ENCODE measurements at places on chromosomes 16 and 17. TPM values are rescaled to one million over a fixed set of nuclear protein-coding genes. Genes with fewer than 3 reads are reported as not detected.
A peak's percentile ranks its signal among the peaks of the same experiment; 100 is the strongest.

- H3K4me3 ChIP-seq, result no peak overlapping the region
- H3K4me1 ChIP-seq, result no peaks in the 10 kb centered on the region
- H3K27me3 ChIP-seq, result no peaks in the 10 kb centered on the region
- no peaks in the 10 kb centered on the region for H3K36me3 ChIP-seq
- no peak for DNase-seq
- H3K27ac ChIP-seq, result no peak overlapping the region
Observed at GRCh38 chr17:51147650-51148049, 5.7 kb upstream of the NME1 start.

DNA sequence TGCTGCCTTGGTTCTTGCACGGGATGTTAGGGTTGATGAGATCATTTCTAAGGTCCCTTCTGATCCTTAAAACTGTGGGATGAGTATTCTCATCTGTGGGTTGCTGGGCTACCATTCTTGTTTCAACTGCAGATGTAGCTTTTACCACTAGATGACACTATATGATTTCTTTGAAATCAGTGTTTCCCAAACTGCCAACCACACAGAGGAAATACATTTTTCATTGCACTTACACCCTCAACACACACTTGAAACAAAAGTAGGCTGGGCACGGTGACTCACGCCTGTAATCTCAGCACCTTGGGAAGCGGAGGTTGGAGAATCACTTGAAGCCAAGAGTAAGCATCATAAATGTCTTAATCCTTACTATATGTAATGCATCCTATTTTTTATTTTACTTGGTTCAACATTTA is 15.3 kb downstream of the LCMT1 start:
- DNase-seq, result no peak
- no peaks in the 10 kb centered on the region for H3K27me3 ChIP-seq
- H3K36me3 ChIP-seq, result no peaks in the 10 kb centered on the region
- H3K4me1 ChIP-seq, result no peaks in the 10 kb centered on the region

DNA sequence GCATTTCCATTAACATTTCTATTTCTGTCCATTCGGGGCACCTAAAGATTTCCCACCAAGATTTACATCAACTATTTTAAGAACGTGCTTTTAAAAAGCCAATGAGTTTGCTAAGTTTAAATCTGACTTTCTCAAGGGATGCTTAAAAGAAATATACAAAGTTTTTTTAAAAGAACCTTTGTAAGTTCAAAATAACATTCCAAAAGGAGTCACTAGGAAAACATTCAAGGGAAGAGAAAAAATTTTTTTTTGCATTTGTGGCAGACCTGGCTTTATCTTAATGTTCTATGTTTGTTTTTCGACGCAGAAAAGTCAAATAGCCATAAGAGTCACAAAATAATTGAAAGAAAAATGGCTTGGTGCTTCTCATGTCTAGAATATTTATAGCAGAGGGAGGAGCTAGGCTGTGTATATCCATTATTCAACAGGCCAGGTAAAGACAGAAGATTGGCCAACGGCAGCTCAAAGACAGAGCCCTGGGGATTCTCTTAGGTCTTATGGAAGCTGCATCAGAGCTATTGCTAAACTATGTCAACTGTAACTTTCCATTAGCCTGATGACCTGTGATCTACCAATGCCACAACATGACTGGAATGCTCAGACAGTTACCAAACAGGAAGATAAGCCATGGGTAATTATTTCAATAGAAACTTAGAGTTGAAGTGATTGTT is 37.8 kb upstream of the MYOCD start:
- no peaks in the 10 kb centered on the region for H3K36me3 ChIP-seq
- no peak for DNase-seq
- no peak overlapping the region for H3K4me3 ChIP-seq
- peak overlapping the region; percentile 25 for H3K27ac ChIP-seq

DNA sequence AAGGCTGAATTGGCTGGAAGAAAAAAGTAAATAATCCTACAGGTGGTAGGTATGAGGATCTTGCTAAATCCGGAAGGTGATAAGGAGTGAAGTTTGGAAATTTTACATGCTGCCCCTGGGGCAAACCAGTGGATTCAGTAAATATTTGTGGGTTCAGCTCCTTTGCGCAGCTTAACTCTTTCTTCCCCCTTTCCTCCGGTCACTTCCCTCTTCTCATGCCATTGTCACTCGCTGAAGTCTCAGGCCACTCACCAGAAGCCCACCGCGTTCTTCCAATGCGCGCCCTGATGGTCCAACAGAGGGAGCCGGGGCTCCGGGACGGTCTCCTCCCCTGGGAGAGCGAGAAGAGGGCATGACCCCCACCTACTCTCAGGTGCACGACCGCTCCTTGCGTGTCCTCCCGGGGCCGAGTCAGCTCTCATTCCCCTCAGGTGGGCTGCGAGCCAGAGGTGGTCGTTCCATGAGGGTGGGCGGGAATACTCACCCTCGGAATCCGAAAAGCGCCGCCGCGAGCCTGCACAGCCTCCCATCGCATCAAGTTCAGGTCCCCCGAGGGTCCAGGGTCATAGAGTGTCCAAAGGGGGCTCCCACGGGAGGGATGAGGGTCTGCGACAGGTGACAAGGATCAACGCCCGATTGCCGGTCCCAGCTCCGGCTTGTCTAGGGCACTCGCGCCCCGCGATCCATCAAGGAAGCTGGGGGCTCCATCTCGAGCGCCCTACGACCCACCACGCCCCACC is 474 bp downstream of the CLN3 start:
- DNase-seq, result peak; percentile 68
- peak overlapping the region; percentile 99 for H3K4me3 ChIP-seq
- peak overlapping the region; percentile 45 for H3K27ac ChIP-seq
- H3K4me1 ChIP-seq, result peaks cover 2% of the 10 kb centered on the region
- no peaks in the 10 kb centered on the region for H3K36me3 ChIP-seq

- H3K27me3 ChIP-seq, result no peaks in the 10 kb centered on the region
- no peaks in the 10 kb centered on the region for H3K4me1 ChIP-seq
- DNase-seq, result no peak
Observed at GRCh38 chr17:2865228-2865627, 69.0 kb downstream of the RAP1GAP2 start.

- no peak overlapping the region for H3K27ac ChIP-seq
- no peaks in the 10 kb centered on the region for H3K27me3 ChIP-seq
- H3K4me3 ChIP-seq, result no peak overlapping the region
- peaks cover 5% of the 10 kb centered on the region for H3K4me1 ChIP-seq
Observed at GRCh38 chr16:16001596-16002255, 52.3 kb downstream of the ABCC1 start.

GRCh38 chr17:48002266-48002915 is 31.5 kb downstream of the CDK5RAP3 start:
- H3K4me3 ChIP-seq, result no peak overlapping the region
- no peaks in the 10 kb centered on the region for H3K36me3 ChIP-seq
- no peaks in the 10 kb centered on the region for H3K27me3 ChIP-seq
- H3K4me1 ChIP-seq, result no peaks in the 10 kb centered on the region
- no peak overlapping the region for H3K27ac ChIP-seq

GRCh38 chr16:28166394-28167208 is 45.2 kb downstream of the XPO6 start:
- peaks cover 5% of the 10 kb centered on the region for H3K4me1 ChIP-seq
- DNase-seq, result no peak
- H3K27ac ChIP-seq, result no peak overlapping the region
- H3K36me3 ChIP-seq, result no peaks in the 10 kb centered on the region
- no peak overlapping the region for H3K4me3 ChIP-seq

GRCh38 chr16:50252082-50252611 is 14.2 kb upstream of the ADCY7 start:
- no peaks in the 10 kb centered on the region for H3K27me3 ChIP-seq
- H3K27ac ChIP-seq, result peak overlapping the region; percentile 46
- no peak overlapping the region for H3K4me3 ChIP-seq

The ABI3 gene
- 6.0 TPM for total RNA-seq

The ZPBP2 gene
- total RNA-seq, result not detected

The PLCG2 gene
- total RNA-seq, result 4.8 TPM

The PPY gene
- total RNA-seq, result not detected

The OR1A1 gene
- total RNA-seq, result not detected

Data from ovary (tissue), 10 donors.